ENCODE measurements at places on chromosomes 3 and 15.

DNA sequence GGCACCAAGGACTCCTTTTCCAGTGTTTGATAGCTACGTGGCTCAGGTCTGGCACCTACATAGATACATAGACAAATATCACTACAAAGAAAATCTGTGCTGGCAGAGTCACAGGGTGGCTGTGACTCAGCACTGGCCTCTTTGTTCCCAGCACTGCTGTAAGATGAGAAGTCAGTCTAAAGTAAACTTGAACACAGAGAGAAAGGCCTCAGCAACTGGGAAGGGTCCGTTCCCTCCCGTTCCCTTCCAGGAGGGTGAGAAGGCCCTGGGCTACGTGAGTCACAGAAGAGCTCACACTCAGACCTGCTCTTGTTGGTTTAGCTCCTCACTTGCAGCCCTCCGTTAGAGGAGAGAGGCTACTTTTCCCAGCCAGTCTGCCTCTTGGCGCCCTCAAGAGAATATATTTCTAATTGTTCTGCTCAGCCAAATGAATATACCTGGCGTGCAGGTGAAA, 23.1 kb downstream of the ANXA2 start:
- peak; percentile 70 for DNase-seq

DNA sequence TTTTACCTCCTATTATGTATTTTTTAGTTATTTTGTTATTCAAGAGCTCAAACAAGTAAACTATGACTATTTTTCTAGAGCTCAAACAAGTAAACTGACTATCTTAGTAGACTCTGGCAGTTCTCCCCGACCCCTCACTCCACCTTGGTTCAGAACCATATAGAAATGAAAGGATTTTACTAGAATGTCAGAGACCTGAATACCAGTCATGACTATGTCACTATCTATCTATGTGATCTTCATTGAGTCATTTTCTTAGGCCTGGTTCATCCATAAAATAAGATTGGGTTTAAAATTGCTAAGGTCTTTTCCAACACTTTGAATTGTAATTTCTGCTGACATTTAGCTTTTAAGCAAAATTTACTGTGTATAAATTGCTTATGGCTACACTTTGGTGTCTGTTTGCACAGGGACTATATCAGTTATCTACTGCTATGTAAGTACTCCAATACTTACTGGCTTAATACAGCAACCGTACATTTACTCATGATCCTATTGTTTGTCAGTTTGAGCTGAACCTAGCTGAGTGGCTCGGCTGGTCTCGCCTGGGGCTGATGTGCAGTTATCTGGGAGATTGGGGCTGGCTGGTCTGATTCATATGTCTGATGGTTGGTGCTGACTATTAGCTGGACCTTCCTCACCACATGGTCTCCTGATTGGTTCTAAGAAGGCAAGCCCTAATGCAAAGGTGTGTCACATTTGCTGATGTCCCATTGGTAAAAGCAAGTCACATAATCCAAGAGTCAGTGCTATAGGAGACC, 37.0 kb downstream of the RASA2 start:
- no peak for DNase-seq

DNA sequence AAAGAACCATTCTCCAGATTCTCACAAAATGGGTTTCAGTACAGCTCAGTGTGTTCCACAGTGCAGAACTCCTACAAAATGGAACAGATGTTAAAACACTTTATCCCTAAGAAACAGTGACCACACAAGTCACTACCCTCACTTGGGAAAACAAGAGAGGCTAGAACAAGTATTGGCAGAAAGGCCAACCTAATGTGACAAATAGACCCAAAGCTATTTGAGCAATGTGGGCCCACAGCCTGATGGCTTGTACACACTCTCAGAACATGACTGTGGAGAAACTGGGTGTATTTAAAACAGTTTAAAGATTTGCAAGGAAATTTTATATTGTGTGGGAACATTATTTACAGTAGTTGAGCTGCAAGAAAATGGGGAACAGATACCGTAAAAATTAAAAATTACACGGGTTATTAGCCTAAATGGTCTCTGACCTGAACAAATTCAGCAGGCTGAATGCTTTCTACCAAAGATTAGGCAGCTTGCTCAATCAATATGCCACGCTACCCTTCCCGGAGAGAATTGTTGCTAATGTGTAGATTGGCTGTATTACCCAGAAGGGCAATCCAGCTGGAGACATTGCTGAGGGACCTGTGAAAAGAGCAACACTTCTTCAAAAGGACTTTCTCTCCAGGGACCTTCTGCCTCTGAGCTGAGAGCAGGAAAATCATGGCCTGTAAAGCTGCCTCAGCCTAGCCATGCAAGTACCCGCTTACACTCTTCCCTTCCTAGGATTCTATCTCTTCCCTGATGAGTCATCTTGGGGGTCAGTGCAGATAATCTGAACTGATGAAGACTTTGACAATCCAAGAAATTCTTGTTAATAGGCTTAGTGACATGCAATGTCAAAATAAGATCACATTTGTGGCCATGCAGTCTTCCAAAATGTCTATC, 97.1 kb downstream of the STRIT1 start:
- no peak for DNase-seq

DNA sequence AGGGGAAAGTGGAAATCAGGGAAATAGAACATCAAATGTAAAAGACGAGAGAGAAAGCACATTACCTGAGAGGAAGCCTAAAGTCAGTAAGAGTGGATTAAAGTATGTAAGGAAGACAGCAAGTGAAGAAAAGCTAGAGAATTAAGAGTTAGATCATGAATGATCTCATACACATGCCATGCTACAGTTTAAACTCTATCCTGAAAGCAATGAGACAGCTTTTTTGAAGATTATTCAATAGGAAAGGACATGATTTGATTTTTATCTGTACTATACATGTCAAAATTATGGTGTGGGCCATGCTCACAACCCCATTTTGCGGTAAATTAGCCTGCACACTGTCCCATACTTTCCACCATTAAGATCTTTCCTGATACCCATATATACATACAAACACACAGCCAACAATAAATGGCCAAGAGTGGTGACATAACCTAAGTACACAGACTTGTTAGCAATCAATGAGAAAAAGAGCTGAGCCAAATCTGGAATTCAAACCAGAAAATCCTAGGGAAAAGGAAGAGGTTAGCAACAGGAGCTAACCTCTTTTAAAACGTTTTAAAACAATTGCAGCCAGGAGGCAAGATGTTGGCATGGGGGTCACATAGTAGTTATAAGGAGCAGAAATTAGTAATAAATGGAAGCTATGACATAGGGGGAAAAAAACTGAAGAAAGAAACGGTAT, 4.5 kb downstream of the MYO9A start:
- DNase-seq, result no peak

GRCh38 chr3:124296406-124296805, 304.5 kb upstream of the ROPN1 start:
- DNase-seq, result no peak

DNA sequence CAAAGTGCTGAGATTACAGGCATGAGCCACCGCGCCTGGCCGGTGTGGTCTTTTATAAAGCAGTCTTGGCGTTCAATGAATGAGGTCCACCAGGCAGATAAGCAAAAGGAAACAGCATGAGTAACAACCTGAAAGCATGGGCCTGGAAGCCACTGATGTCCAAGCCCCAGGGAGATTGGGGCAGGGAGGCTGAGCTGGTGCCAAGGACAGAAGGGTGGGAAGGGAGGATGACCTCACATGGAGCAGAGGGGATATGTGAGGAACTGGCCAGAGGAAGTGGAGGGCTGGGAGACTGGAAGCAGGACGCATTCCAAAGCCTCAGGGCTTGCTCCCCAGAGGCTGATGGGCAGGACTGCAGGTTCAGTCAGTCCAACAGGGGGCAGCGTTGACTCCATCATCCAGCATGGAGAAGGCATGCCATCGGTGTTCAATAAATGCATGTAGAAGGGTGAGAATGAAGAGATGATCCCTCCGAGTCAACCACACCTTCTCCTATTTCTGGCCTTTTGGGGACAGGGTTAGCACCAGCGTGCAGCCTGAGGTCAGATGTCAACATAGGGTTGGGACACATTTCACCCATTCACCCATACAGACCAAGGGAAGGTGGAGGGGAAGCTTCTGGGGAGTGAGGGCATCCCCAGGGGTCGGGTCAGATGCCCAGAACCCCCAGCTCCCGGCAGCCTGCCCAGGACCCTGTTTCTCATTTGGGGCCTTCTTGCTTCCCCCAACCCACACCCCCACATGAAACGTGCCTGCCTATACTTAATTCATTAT, 14.8 kb downstream of the MYL3 start:
- DNase-seq, result no peak

DNA sequence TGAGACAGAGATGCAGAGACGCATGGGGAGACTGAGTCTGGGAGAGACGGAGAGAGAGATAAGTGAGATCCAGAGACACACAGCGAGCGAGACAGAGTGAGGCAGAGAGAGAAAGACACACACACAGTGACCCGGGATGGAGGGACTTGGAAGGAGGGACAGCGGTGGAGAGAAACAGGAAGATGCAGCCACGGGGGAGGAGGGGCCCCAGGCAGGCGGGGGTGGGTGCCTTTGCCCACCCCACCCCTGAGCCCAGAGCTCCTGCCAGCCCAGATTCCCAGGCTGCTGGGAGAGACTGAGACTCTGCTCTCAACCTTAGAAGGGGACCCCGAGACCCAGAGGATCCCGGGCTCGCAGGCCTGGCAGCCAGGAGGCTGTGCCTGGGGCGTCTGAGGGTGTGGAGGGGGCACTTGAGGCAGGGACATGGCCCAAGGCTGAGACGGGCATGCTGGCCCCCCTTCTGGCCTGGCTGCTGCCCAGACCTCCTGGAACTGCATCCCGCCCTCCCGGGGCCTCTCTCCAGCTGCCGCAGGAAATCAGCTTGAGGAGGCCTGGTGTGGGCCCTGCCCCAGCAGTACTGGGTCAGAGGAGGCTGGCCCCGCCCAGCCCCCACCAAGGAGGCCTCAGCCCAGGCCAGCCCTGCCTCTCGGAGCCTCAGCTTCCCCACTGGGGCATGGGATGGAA, 18.1 kb downstream of the H1-8 start:
- peak; percentile 53 for DNase-seq

GRCh38 chr3:67863869-67864268, 209.5 kb upstream of the SUCLG2 start:
- DNase-seq, result no peak
